ENCODE measurements at places on chromosomes 13 and 19. TPM values are rescaled to one million over a fixed set of nuclear protein-coding genes. Genes with fewer than 3 reads are reported as not detected.

Gene NCLN
- total RNA-seq = 55.9 TPM

Gene PCDH8
- not detected for total RNA-seq

Gene ZNF562
- 16.4 TPM for total RNA-seq

Gene KIR3DL1
- 0.45 TPM for total RNA-seq

Gene CBLC
- total RNA-seq = not detected

Gene CASP14
- not detected for total RNA-seq

Gene ZSWIM4
- 9.8 TPM for total RNA-seq

Gene ATXN8OS
- total RNA-seq = not detected

Gene GJB2
- not detected for total RNA-seq

Gene F7
- 0.23 TPM for total RNA-seq

Gene KLHL1
- total RNA-seq = not detected

Gene EFNB2
- 0.18 TPM for total RNA-seq

Gene RHPN2
- total RNA-seq = 0.33 TPM

Gene KIR2DL1
- total RNA-seq = not detected

Gene RFPL4AL1
- total RNA-seq = not detected

Gene NHLRC3
- 16.0 TPM for total RNA-seq

Gene PRODH2
- not detected for total RNA-seq

Gene UBAC2
- 84.9 TPM for total RNA-seq

Gene FFAR3
- not detected for total RNA-seq

Gene PRRG2
- total RNA-seq = 1.4 TPM

Gene DCT
- 0.19 TPM for total RNA-seq

Gene NLRP5
- total RNA-seq = not detected

Gene KLF16
- total RNA-seq = 29.8 TPM

Gene ZNF570
- total RNA-seq = 13.0 TPM

Gene CFAP97D2
- 0.92 TPM for total RNA-seq

Gene CYP4F2
- not detected for total RNA-seq

Gene ZNF709
- total RNA-seq = 2.4 TPM

Gene GPR183
- total RNA-seq = 69.9 TPM

Gene OPA3
- total RNA-seq = 9.4 TPM

Measured in T-cell (primary cell).